Naive thymus-derived CD8-positive, alpha-beta T cell (primary cell): ENCODE measurements at places on chromosomes 13 and 19.

- no peak for DNase-seq
Observed at GRCh38 chr19:44876930-44877535, 14.0 kb upstream of the TOMM40 start.

- DNase-seq = no peak
Observed at GRCh38 chr19:33638167-33639034, 16.6 kb downstream of the CHST8 start.

- no peak for DNase-seq
Observed at GRCh38 chr19:11949201-11949600, 15.6 kb upstream of the ZNF763 start.

DNA sequence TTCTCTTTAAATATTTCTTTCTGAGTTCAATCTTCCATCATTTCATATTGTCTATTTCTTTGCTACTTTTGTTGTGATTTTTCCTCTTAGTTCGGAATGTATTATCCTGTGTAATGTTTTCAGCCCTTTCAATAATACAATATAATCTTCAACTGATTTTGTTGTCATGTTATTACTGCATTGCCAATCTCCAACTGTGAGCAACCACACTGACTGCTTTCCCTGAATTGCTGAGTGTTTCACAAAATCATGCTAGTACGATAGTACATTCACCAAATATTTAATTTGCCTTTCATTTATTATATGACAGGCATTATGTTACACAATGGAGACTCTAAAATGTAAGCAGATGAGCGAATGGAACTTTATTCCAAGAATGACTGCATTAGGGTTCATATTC lies 744.3 kb upstream of the ATXN8OS start:
- DNase-seq = no peak

DNA sequence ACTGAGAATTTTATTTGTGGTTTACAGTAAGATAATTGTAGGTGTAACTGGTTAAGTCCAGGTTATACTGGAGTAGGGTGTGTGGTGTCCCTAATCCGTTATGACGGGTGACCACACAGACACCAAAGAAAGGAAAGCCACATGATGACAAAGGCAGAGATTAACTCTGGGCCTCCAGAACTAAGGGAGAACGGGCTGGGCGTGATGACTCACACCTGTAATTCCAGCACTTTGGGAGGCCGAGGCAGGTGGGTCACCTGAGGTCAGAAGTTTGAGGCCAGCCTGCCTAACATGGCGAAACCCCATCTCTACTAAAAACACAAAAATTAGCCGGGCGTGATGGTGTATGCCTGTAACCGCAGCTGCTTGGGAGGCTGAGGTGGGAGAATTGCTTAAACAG lies 10.2 kb upstream of the FUT2 start:
- DNase-seq = no peak

- DNase-seq = no peak
Observed at GRCh38 chr13:110363010-110363409, 55.9 kb downstream of the COL4A2 start.

DNA sequence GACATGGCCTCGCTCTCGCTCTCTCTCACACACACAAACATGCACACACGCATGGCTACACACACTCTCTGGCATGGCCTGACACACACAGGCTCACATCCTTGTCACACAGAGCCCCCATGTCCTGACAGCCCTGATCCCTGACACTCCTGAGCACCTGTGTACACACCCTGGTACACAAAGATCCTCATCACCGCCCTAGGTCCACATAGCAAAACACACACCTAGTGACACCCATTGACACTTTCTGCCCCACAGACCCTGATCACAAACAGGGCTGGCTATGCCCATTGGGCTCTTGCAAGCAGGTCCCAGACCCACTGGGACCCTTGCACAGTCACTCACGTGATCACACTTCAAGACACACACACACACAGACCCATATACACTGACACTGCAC lies 4.0 kb upstream of the NFIX start:
- DNase-seq = no peak
